ENCODE measurements at places on chromosomes 7 and 10.

DNA sequence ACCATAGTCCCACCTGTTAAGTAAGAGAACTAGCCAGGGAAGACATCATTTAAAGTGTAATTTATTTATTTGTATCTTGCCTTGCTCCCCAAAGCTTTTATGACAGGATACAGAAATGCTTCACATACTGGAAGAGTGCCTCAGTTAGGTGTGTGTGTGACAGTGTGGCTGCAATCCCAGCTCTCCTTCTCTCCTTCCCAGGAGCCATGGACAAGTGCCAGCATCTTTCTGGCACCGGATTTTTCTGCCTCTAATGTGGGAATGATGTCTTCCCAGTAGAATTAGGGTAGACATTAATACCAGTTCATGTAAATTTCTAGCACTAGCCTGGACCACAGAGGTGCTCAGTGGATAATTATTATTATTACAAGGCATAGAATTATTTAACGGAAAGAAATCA lies 30.3 kb upstream of the ATXN7L1 start:
- DNase-seq, result no peak

DNA sequence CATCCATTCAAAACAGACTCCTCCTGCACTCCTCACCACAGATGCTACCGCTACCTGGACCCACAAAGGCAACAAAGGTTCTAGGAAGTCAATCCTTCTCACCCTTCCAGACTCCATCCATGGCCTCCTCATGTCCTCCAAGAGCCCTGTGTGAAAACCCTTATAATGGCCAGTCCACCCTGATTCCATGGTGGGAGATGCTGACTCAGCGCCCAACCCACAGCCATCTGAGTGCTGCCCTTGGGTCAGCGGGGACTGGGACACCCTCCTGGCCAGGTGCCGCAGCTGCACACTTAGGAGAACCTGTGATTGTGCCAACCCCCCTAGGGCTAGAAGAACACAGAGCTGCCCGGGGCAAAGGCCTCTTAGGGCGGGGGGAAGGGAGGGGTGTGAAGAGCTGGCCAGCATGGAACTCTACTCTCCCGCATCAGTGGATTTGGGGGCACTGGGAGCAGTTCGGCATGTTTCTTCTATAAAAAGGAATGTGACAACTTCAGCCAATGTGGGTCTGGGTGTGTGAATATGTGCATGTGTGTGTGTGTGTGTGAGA lies 25.4 kb downstream of the TMEM273 start:
- DNase-seq, result no peak

GRCh38 chr10:131160219-131160875 lies 151.2 kb downstream of the TCERG1L start:
- DNase-seq, result no peak

DNA sequence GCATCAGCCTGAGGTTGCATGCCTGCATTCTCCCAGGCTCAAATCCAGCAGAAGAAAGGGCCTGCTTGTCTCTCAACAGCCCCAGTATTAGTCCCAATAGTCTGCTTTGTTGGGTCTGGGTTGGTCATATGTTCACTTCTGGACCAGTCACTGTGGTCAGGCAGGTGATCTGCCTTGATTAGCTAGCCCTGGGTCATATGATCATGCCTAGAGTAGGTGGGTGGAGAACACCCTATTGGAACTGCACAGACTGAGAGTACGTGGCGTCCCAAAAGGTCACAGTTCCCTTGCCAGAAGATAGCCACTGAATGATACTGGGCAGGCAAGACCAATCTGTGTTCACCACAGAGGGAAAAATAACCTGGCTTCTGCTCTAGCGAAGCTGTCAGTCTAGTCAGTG lies 80.1 kb downstream of the SH2D4B start:
- DNase-seq, result no peak

DNA sequence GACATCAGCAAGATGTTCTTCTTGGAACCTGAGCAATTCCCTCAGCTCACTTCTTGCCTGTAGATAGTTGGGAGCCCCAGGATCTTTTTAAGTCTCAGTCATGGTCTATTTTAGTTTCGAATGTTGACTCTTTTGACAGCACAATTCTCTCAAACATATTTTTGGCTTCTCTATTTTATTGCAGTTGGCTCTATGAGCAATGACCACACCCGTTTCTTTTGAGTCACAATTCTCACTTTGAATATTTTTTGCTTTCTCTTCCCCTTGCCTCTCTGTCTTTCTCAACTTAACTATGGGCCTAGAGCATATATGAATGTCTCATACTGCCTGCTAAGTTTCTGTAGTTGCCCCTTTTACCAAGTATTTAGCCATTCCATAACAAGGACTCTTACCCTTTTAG lies 222.8 kb downstream of the PTN start:
- DNase-seq, result no peak

- no peak for DNase-seq
Observed at GRCh38 chr10:1150638-1150955, 94.4 kb downstream of the WDR37 start.

- no peak for DNase-seq
Observed at GRCh38 chr10:75145590-75145989, 34.1 kb downstream of the SAMD8 start.

DNA sequence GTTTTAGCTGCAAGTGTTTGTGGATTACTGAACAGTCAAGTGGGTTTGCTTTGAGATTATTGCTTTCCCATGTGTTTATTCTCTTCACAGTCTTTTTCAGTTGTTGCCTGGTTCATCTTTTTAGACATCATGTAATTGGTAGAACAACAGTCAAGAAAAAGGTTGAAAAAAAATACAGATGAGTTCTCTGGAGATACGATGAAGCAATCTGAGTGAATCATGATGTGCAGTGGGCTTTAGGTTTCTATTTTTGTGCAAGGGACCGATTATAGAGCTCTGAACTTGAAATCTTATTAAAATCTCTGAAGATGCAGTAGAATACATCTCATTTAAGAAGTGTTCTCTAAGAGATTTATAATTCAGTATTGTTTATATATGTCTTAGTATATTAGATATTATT lies 145.7 kb downstream of the SDK1 start:
- no peak for DNase-seq

DNA sequence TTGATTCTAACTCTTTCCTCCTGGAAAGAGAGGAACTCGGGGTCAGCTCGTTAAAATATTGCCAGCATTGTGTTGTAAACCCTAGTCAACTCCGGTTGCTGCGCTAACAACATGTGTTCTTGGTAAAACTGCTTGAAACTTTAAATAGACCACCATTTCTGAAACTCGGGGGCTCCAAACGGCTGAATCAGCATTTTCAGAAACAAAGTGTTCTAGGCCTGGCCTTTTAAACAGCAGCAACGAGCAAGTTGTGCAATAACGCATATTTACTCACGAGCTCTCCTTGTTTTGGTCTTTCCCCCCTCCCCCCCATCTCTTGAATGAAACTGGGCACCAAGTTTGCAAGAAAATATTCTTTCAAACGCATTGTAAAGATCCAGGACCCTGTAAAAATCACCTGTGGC lies 9.2 kb upstream of the GRB10 start:
- DNase-seq, result peak; percentile 71

DNA sequence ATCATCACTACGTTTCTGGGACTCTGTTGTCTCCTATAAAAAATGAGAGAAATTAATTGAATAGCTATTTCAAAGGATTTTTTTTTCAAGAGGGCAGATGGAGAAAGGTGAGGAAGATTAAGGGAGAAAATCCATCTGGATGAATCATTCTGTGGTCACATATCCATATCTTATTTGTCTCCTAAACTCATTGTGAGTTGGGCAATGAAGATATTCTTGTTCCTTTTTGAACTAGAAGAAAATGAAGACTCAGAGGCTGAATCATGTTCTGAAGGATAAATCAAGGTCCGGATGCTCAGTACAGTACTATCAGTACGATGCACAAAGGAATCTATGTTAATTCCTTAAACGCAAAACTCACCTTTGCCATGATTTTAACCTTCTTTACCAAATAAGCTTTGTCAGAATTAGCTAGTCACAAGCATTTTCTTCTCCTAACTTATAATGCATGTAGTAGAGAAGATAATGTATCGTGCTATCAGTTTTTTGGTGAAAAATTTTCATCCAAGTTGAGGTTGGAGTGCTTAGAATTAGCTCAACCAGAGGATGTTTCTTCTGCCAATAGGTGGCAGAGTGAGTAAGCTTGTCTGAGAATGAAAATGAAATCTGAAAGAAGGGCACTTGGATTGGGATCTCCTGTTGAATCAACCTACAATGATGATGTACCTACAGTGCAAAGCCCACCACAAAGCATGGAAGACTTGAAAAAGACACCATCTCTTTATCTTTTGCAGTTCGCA lies 446.9 kb downstream of the KIF20B start:
- DNase-seq, result no peak

DNA sequence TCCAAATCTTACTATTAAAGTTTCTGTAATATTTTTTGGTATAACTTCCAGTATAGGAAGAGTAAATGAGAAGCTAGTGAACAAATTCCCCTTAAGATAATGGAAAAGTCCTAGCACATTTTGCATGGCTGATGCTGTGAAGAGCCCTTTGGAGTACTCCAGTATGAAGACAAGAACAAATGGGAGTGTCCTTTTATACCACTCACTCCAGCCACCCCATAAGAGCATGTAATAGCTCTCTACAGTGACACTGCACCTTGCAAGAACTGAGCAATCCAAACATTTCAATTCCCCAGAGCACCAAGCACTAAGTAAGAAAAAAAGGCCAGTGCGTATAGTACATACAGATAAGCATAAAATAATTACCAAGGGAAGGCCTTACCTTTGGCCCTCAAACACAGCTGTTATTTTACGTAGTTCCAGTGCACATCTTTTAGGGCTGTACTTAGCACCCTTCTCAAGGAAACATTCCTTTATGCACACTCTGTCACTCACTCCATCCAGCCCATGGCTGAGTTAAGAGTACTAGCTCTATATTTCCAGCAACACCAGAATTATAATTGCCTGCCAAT lies 135.4 kb downstream of the ST7 start:
- DNase-seq, result no peak

GRCh38 chr7:105011141-105011830 lies 2.7 kb upstream of the KMT2E start:
- peak; percentile 55 for DNase-seq

DNA sequence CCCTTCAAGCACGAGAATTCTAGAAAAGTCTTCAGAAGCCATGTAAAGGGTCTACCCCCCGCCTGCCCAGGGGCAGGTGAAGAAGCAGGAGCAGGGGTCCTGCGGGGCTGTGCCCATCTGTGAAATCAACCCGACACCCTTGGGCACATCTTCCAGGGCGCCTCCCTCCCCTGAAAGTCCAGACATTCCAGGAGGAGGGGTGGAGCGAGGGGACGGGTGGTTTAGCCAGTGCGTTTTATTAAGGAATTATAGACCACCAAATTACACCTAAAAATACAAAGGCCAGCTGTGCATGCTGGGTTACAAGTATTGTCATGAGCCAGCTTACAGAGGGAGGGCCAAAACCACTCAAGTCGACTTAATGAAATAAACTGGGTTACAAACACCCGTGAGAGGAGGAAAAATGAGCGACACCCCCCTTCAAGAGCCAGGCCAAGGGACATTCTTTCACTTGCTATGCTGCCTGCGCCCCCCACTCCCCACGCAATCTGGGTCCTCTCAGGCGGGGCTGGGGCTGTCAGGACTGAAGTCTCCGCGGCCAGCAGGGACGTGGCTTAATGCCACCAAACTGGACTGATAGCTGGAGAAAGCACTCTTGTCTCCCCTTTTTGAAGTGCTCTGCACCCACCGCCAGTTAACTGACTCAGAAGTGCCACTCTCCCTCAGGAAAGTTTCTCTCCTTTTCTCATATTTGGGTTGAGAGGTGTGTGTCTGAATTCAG lies 360.3 kb downstream of the FRMD4A start:
- no peak for DNase-seq

- DNase-seq, result no peak
Observed at GRCh38 chr10:131736321-131736980, 164.4 kb upstream of the PPP2R2D start.
